ENCODE measurements at places on chromosomes 3 and 15.

DNA sequence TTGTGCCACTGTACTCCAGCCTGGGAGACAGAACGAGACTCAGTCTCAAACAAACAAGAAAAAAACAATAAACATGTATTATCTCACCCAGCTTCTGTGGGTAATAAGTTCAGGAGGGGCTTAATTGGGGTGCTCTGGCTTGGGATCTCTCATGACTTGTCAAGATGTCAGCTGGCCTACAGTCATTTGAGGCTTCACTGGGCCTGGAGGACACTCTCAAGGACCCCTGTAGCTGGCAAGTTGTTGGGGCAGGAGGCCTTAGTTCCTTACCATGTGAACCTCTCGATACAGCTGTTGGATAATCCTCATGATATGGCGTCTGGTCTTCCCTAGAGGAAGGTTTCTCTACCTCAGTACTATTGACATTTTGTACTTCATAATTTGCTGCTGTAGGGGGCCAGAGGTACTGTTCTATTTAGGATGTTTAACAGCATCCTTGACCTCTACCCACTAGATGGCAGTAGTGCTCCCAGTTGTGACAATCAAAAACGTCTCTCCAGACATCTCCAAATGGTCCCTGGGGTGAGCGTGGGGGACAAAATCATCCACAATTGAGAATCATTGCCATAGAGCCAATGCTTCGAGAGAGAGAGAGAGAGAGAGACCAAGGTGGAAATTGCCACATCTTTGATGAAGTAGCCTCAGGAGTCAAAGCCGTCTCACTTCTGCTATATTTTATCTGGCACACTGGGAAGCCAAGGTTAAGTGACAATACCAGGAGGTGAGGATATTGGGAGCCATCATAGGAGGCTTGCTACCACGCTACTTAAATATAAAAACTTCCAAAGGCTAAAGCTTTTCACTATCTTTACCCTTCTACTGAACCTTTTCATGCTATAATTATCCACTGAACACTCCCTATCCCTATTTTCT lies 23.9 kb upstream of the SLTM start:
- DNase-seq, result no peak

DNA sequence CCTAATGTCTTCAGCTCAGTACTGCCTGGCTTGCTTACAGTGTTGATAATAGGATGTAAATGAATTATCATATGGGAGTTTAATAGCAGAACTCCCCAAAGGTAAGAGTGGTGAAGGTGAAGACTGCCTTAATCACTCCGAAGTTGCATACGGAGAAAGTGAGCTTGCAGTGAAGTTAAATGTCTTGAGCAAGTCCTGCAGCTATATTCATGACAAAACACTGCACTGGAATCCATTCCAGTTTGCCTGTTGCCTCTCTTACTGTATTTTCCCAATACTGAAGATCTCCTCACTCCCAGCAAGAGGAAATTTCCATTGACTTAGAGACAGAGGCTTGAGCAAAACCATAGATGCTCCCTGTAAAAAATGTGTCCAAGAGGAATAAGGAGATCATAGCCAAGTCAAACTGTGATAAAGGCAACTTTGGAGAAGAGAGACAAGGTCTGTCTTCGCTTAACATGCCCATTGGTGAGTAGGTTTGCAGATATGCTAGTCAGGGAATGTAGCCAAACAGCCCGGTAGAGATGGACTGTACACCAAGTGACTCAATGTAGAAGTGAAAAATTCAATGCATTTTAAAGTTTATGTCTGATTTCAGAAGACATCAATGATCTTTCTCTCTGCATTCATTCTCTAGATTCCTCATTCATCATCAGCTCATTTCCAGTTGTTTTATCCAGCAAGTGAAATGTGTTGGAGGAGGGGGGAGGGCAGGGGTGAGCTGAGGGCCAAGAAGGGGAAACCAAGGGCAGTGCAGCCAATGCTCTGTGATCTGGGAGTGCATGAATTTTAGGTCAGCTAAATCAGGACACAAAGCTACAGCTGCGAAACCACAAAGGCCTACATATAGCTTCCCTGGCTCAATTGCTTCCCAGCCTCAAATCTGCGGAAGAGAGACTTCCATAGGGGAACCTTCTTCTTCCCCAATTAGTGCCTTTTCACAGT lies 667.1 kb upstream of the NR2F2 start:
- DNase-seq, result no peak

- no peak for DNase-seq
These were observed 16.0 kb upstream of the TSEN2 start for GRCh38 chr3:12468276-12468675.

- no peak for DNase-seq
These were observed 36.0 kb upstream of the CDAN1 start for GRCh38 chr15:42772901-42773300.

DNA sequence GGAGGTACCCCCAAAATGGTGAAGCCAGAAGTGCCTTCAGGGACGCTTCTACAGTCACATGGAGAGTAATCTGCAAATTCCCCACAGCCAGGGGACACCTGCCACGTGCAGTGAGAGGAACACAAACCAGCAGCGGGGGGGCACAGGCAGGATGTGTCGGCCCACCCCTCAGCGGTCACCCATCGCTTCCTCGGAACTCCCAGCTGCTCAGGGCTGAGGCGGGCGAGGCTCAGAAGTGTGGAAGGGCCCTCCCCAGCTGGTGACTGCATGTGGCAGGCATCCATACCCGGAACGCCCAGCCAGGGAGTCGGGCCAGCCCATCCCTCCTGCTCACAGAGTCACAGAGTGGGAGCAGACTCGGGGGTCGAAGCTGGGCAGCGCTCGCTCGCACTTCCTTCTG lies 63.7 kb downstream of the SLC12A8 start:
- no peak for DNase-seq

- DNase-seq, result no peak
These were observed 46.9 kb upstream of the SEMA6D start for GRCh38 chr15:47670365-47670764.

DNA sequence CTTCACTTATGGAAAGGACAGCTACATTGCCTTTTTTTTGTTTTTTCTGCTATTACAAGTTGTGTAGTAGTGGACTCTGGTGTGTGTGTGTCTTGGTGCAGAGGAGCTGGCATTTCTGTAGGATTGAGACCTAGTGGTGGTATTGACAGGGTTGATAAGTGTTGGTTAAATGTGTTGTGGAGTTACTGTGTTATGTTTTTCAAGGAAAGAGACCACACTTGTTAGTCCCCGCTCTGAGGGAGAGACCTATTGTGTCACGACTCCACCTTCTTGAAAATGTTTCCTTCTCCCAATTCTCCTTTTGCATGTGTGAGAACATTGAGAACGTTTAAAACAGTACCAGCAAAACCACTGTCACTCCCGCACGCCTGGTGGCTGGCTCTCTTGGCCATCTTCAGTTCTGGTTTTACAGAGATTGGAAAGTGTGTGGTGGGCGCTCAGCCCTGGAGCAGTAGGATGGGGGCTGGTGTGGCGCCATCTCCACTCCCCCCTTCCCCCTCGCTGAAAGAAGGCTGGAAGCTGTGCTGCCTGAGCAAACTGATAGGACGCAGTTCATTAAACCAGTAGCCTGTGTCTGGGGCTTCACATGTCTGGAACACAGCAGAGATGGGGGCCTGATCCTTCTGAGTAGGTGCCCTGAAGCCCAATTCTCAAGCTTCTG lies 5.5 kb downstream of the KLF13 start:
- DNase-seq, result no peak

DNA sequence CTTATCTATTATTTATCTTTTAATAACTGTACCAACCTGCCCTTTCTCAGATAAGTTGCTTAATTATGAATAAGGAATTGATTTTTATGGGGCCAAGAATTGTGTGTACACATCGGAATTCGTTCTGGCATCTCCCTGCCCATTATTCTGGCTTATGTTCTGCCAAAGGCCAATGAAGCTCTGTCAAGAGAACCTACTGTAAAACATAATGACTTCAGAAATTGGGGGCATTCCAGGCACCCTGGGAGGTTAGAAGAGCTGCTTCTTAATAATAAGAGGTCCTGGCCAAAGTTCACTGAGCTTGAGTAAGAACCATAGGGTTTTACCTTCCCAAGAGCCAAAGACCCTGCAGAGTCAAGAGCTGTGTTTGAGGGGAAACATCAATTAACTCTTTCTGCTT lies 261.7 kb downstream of the SLC9A9 start:
- DNase-seq, result no peak

Measured in NCI-H1048 (cell line).